MCF 10A (cell line): ENCODE measurements at places on chromosomes 12 and 14. TPM values are rescaled to one million over a fixed set of nuclear protein-coding genes. Genes with fewer than 3 reads are reported as not detected.

- no peak for DNase-seq
These were observed 308.8 kb upstream of the SYT1 start for GRCh38 chr12:78555802-78556201.

Gene PSMB11
- total RNA-seq: not detected in 2 replicates

GRCh38 chr12:63804746-63805145, 25.0 kb downstream of the RXYLT1 start:
- DNase-seq: no peak

DNA sequence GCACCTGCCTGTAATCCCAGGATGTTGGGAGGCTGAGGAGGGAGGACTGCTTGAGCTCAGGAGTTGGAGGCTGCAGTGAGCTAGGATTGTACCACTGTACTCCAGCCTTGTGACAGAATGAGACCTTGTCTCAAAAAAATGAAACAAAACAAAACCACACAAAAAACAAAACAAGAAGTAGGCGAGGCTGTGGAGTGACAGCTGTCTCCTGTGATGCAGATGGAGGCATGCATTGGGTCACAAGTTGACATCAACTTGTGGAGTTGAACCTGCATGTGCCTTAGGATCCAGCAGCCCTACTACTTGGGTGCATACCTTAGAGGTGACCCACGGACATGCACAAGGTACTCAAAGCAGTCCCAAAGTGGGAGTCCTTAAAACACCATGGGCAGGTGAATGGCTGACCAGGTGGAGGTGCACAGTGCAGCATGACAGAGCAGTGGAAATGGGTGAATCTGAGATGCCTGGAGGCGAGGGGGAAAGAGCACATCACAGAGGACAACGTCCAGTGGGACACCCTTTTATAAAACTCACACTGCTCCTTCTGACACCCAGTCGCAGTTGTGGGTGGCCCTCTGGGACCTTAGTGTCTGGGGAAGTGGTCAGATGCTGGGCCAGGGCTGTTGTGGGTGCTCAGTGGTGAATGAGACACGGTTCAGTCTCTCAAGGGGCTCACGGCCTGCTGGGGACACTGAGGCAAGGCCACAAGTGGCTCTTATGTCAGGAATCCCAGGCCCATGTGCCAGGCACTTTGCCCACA, 12.7 kb downstream of the PLBD2 start:
- no peak for DNase-seq

DNA sequence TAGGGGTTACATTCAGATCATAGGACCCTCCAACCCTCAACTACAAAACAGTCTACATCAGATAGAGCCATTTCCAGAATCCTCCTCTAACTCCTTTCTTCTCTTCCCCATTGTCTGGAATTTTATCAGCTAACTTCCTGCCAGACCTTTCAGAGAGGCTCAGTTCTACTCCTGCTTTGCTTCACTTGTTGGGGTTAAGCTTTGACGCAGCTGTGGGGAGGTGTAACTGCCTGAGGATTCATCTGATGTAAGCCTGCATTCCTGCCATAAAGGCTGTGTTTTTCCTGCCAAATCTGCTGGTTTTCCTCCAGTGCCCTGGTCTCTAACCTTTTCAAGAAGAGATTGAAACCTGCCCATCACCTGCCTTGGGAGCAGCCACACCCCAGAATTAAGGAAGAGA, 16.9 kb downstream of the DHRS2 start:
- DNase-seq: no peak

DNA sequence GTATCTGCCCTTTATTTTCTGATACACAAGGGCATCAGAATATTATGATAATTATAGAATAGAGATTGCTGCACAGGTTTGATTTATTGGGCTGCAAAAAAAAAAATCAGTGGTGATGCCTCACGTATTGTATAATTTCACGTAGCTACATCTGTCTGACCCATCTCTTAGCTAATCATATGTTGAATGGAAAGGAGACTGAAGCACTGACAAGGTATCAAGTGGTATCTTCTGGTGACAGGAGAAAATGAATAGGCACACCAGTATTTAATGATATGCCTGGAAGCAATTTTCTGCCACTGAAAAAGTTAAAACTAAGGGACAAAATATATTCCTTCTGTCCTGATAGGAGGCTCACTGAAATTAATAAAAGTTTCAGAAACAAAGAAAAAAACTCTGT, 837.2 kb upstream of the FBXO33 start:
- DNase-seq: no peak

Gene PXN
- 216 and 256 TPM in 2 replicates for total RNA-seq

DNA sequence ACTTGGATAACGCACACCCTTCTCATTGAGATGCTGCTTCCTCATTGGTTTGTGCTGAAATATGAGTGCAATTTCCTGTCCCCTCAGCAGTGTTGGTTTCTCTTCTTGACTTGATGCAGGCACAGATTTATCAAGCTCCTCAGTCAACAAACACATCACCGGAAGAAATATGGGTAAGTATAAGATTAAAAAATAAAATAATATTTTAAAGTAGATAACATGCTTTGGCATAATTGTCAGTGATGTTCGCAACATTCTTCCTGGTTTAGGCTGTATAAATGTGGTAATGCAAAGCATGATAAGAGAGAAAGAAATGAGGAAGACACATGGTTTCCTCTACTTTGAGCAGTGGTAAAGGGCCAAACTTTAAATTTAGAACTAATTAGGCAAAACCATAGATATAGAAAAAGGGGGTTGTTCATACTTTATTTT, at the start of gene GPR65:
Gene GPR65, plus strand, starts transcription at position 86 of the 432 bp plus-strand sequence. CDS start 5,713 bp downstream, outside the sequence.
- no peak for DNase-seq

Gene NDUFB1
- 130 and 134 TPM in 2 replicates for total RNA-seq

DNA sequence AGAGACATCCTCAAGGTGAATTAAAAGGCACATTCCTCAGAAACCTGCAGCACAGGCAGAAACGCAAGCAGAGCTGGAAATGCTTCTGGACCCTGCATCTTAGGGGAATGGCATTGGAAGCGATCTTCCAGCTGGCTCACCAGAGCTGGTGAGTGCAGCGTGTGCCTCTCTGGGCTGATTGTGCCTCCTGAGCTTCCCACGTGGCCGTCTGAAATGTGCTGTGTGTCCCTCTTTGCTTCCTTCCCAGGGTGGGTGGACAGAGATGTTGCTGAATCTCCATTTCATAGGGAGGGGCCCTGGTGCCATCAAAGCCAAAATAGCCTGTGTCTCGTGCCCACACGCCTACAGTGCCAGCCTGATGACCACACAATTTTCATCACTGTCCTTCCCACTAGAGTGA, 34.3 kb upstream of the TMEM132D start:
- no peak for DNase-seq
